Activated naive CD8-positive, alpha-beta T cell treated with anti-CD3 and anti-CD28 coated beads for 36 hours (primary cell): ENCODE measurements at places on chromosomes 2 and 18.

DNA sequence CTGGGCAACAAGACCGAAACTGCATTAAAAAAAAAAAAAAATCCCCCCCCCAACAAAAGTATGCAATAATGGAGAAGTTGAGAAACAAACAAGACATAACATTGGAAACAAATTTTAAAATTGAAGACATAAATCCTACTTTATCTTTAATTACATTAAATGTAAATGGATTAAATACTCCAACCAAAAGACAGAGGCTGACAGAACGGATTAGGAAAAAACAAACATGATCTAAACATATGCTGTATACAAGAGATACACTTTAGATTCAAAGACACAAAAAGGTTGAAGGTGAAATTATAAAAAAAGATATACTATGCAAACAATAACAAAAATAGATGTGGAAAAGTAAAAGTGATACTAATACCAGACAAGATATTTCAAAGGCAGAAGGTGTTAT, 350.8 kb upstream of the RGPD4 start:
- no peaks in the 10 kb centered on the region for H3K27me3 ChIP-seq
- no peaks in the 10 kb centered on the region for H3K4me1 ChIP-seq
- no peaks in the 10 kb centered on the region for H3K36me3 ChIP-seq

DNA sequence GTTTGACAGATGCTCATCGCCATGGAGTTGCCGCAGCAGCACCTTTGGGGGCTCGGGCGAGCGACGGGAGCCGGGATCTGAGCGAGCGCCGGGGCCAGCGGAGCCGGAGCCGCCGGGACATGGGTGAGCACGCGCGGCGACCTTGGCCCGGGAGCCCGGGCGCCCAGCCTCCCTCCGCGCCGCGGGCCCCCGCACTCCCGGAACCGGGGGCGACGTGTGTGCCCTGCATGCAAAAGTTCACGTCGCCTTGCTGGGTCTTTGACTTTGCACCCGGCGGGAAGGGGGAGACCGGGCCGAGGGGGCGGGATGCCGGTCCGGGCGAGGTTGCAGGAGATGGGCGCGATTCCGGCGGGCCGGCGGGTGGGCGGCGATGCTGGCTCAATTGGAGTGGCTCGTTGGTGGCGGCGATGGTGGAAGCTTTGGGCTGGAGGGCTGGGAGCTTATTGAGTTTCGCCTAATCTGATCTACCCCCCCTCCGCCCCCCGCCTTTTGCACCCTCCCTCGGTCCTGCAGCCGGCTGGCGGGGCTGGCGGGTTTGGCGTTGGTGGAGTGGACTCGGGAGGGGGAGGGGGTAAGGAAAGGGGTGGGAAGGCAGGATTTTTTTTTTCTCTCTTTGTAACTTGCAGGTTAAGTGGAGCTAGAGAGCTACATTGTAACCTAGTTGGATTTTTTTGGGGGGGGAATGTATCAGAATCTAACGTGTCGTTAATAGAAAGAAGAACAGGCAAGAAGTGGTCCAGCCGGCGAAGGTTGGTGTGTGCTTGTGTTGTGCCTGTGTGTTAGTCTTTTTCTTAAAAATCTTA, at the start of gene SETBP1:
TSS of gene SETBP1 (plus strand) at position 616 of the 803 bp plus-strand sequence. CDS start 20,459 bp downstream, outside the sequence.
- H3K27ac ChIP-seq: peak within 1 kb of the TSS; percentile 45
- peaks cover 8% of the 10 kb centered on the region for H3K4me1 ChIP-seq
- no peak within 1 kb of the TSS for H3K4me3 ChIP-seq
- peaks cover 30% of the 10 kb centered on the region for H3K27me3 ChIP-seq

DNA sequence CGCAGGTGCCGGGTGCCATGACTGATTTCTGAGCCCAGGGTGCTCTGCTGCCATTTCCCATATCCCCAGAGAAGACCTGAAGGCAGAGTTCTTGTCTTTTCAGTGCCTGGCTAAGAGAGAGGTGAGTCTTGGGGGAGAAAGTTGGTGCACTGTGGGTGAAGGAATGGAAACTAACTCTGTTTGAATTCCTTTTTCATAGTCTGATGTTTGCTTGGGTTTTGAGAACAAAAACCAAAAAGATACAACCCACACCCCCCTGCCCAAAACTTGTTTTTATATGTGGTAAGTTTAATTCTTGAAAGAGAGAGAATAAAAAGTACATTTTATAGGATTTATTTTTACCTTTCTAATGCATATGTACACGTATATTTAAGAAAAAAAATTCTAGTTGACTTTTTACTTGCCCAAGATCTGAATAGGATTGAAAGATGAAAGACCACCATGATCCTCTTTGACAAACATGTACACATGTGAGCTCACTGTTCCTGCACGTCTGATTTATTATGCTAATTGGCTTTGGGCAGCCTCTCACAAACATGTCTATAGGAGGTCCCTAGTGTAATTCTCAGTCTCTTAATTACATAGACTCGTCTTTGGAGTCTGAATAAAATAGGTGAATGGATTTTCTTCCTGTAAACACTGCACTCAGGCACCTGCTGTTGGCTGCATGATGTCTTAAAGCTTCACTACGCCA, 46.3 kb downstream of the ARL4C start:
- peak overlapping the region; percentile 94 for H3K27ac ChIP-seq
- peaks cover 89% of the 10 kb centered on the region for H3K36me3 ChIP-seq
- no peaks in the 10 kb centered on the region for H3K27me3 ChIP-seq
- H3K4me1 ChIP-seq: peaks cover 81% of the 10 kb centered on the region

- H3K4me1 ChIP-seq: peaks cover 19% of the 10 kb centered on the region
- H3K4me3 ChIP-seq: no peak overlapping the region
- no peak for DNase-seq
- peaks cover 25% of the 10 kb centered on the region for H3K36me3 ChIP-seq
- no peak overlapping the region for H3K27ac ChIP-seq
Observed at GRCh38 chr2:25414781-25415180, 73.1 kb upstream of the DNMT3A start.

- no peak overlapping the region for H3K27ac ChIP-seq
- peaks cover 6% of the 10 kb centered on the region for H3K4me1 ChIP-seq
- peaks cover 8% of the 10 kb centered on the region for H3K27me3 ChIP-seq
- no peak overlapping the region for H3K4me3 ChIP-seq
- H3K36me3 ChIP-seq: no peaks in the 10 kb centered on the region
Observed at GRCh38 chr2:196066291-196067087, 2.1 kb downstream of the DNAH7 start.

GRCh38 chr2:241485172-241485911, 23.0 kb downstream of the STK25 start:
- no peaks in the 10 kb centered on the region for H3K4me1 ChIP-seq
- H3K36me3 ChIP-seq: no peaks in the 10 kb centered on the region
- no peaks in the 10 kb centered on the region for H3K27me3 ChIP-seq
- no peak for DNase-seq
- no peak overlapping the region for H3K27ac ChIP-seq
- no peak overlapping the region for H3K4me3 ChIP-seq

GRCh38 chr2:138421971-138422335, 79.6 kb upstream of the SPOPL start:
- H3K27me3 ChIP-seq: peaks cover 3% of the 10 kb centered on the region
- no peaks in the 10 kb centered on the region for H3K4me1 ChIP-seq
- no peak overlapping the region for H3K27ac ChIP-seq
- H3K4me3 ChIP-seq: no peak overlapping the region
- H3K36me3 ChIP-seq: peaks cover 5% of the 10 kb centered on the region

DNA sequence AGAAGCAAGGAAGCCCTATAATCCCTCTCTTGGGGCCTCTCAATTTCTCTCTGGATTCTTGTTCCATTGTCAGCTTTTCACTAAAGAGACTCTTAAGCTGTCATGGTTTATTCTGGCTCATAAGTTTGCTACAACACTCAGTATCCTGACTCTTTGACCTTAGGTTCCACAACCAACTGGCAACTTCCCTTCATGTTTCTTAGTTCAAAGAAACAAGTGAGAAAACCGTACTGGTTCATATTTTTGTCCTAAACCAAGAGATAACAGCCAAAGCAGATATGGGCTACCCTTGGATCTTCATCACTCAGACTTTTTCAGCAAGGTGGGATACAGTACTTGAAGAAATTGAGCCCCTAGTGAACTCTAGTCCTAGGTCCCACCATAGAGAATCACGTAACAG, 109.9 kb upstream of the CRIM1 start:
- peaks cover 73% of the 10 kb centered on the region for H3K4me1 ChIP-seq
- no peak for DNase-seq
- H3K27ac ChIP-seq: peak overlapping the region; percentile 85
- H3K27me3 ChIP-seq: peaks cover 4% of the 10 kb centered on the region
- H3K4me3 ChIP-seq: no peak overlapping the region

- H3K27me3 ChIP-seq: peaks cover 23% of the 10 kb centered on the region
- H3K4me3 ChIP-seq: no peak overlapping the region
- no peak for DNase-seq
- H3K27ac ChIP-seq: no peak overlapping the region
- no peaks in the 10 kb centered on the region for H3K36me3 ChIP-seq
- H3K4me1 ChIP-seq: no peaks in the 10 kb centered on the region
Observed at GRCh38 chr2:132678483-132678882, 8.5 kb upstream of the LYPD1 start.

- H3K27me3 ChIP-seq: peaks cover 5% of the 10 kb centered on the region
- H3K36me3 ChIP-seq: no peaks in the 10 kb centered on the region
- H3K4me1 ChIP-seq: no peaks in the 10 kb centered on the region
- H3K27ac ChIP-seq: no peak overlapping the region
Observed at GRCh38 chr2:75516378-75517360, 44.1 kb downstream of the EVA1A start.

DNA sequence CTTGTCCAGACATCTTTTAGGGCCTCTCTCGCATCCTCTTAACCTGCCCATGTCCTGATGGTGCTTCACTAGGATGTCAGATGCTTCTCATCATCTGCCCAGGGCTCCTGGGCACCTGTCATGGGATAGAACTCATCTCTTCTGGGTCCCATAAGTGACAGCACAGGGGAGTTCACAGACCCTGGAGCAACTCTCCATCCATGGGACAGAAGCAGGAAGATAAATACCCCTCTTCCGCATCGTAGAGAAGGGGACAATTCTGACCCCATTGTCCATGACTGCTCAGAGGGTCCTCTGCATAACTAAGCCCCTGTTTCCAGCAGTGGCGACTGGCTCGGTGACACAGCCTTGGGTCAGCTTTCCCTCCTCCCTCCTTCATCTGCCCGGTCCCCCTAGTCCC, 82.3 kb downstream of the TWIST2 start:
- H3K4me1 ChIP-seq: no peaks in the 10 kb centered on the region
- H3K4me3 ChIP-seq: no peak overlapping the region
- H3K27ac ChIP-seq: no peak overlapping the region
- no peaks in the 10 kb centered on the region for H3K36me3 ChIP-seq
- H3K27me3 ChIP-seq: peaks cover 33% of the 10 kb centered on the region
- DNase-seq: no peak

- no peaks in the 10 kb centered on the region for H3K27me3 ChIP-seq
- H3K27ac ChIP-seq: no peak overlapping the region
- no peak overlapping the region for H3K4me3 ChIP-seq
- peaks cover 33% of the 10 kb centered on the region for H3K36me3 ChIP-seq
Observed at GRCh38 chr2:7040547-7040946, 123.3 kb downstream of the RNF144A start.

DNA sequence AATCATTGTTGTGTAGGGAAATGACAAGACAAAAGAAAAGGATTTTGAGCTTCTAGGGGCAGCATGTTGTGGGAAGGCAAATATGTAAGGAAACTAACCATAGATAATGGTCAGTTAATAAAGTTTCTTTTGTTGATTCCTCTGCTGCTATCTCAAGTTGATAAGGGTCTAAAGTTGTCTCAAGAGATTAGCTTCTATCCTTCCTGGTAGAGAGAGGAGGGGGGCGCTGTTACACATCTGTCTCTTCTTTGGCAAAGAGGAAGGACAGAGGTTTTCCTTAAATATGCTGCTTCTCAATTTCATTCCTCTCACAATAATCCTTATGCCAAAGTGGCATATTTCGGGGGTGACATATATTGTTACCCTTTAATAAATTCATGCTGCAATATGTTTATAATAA, 944.0 kb downstream of the DPP10 start:
- no peak overlapping the region for H3K27ac ChIP-seq
- H3K4me1 ChIP-seq: no peaks in the 10 kb centered on the region
- no peak overlapping the region for H3K4me3 ChIP-seq
- no peaks in the 10 kb centered on the region for H3K27me3 ChIP-seq
- DNase-seq: no peak
- no peaks in the 10 kb centered on the region for H3K36me3 ChIP-seq

DNA sequence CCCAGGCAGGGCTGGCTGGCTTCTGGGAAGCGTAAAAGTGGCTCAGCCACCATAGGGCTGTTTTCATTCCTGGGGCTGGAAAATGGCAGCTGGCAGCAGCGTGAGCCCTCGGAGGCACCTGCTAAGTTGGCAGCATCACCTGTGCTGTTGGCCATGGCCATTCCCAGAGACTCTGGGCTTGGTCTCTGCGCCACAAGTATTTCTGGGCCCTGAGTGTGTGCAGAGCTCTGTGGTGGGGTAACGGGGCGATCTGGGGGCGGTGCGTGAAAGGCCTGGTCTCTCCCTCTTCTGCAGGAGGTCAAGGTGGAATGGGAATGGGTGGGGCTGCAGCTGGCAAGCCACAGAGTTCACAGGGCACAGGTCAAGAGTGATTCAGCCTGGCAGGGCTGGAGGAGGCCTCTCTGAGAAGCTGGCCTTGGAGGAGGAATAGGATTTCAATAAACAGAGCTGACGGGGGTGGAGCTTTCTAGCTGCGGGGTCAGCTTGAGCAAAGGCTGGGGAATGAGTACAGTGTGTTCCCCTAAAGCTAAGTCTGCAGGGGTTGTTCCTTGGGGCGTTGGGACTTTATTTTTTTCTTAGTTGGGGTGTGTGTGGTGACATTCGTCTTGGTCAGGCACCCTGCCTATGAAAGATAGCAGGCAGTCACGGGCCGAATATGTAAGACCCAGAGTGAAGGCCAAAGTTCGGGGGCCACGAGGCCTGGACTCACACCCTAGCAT, 10.3 kb upstream of the NTSR2 start:
- H3K27me3 ChIP-seq: peaks cover 32% of the 10 kb centered on the region
- H3K4me1 ChIP-seq: peaks cover 7% of the 10 kb centered on the region

GRCh38 chr2:163657281-163657656, 78.5 kb downstream of the FIGN start:
- no peak overlapping the region for H3K27ac ChIP-seq
- no peak for DNase-seq
- no peaks in the 10 kb centered on the region for H3K4me1 ChIP-seq
- H3K27me3 ChIP-seq: no peaks in the 10 kb centered on the region

DNA sequence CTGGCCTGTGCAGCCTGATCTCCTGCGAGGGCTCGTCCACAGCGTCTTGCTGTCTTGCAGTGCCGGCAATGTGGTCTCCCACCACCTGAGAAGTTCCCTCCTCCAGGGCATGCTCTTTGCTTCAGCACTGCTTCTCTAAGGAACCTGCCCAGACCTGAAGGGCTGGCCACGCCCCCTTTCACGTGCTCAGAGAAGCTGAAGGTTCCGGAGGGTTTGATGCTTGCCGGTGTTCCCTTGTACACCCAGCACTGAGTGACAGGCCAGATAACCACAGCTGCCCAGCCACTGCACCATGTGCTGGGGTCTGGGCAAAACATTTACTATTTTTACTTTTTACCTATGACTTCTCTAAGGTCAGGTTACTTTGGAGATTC, 1.7 kb upstream of the POLR2D start:
- peak; percentile 58 for DNase-seq
- H3K4me3 ChIP-seq: peak overlapping the region; percentile 47
- H3K27ac ChIP-seq: peak overlapping the region; percentile 59

GRCh38 chr2:165795011-165795410, 964 bp upstream of the GALNT3 start:
- no peak overlapping the region for H3K27ac ChIP-seq
- peak overlapping the region; percentile 42 for H3K4me3 ChIP-seq
- peaks cover 46% of the 10 kb centered on the region for H3K27me3 ChIP-seq
- DNase-seq: no peak
- peaks cover 10% of the 10 kb centered on the region for H3K4me1 ChIP-seq

GRCh38 chr18:49731860-49732311, 81.4 kb downstream of the ACAA2 start:
- H3K4me3 ChIP-seq: no peak overlapping the region
- no peaks in the 10 kb centered on the region for H3K27me3 ChIP-seq
- DNase-seq: no peak
- no peaks in the 10 kb centered on the region for H3K36me3 ChIP-seq
- no peaks in the 10 kb centered on the region for H3K4me1 ChIP-seq
